Activated CD4-positive, alpha-beta T cell treated with anti-CD3 and anti-CD28 coated beads, Interleukin-2, Interleukin-4, amounts not matched to agents 100 ng/mL and 50 ng/mL, durations not matched to agents 16 hours and 8 hours (primary cell): ENCODE measurements at places on chromosomes 11 and 22.
A peak's percentile ranks its signal among the peaks of the same experiment; 100 is the strongest.

- DNase-seq: no peak
These were observed 10.2 kb upstream of the ST3GAL4 start for GRCh38 chr11:126345283-126345682.

DNA sequence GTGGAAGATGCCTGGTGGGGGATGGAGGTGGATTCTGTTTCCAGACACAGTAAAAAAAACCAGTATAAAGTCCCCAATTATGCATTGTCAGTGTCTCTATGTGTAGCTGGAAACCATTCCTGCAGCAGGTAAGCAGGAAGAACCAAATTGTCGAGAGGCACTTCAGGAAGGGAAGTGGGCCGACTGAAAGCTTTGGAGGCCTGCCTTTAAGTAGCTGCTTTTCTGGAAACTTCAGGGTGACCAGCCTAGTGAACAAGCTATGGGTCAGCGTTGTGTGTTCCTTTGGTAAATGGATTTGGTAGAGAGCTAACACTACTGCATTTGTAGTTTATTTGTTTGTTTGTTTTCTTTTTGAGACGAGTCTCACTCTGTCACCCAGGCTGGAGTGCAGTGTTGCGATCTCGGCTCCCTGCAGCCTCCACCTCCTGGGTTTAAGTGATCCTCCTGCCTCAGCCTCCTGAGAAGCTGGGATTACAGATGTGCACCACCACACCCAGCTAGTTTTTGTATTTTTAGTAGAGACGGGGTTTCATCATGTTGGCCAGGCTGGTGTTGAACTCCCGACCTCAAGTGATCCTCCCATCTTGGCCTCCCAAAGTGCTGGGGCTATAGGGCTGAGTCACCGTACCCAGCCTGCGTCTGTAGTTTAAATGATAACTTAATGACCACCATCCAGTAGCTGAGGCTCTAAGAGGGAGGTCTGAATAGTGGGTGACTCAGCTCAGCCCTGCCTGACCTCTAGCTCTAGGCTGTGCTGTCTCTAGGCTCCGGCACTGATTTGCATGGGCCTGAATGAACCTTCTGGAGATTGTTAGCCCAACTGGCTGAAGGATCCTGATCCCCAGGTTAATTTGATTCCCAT lies 12.8 kb downstream of the PTPRJ start:
- DNase-seq: no peak

GRCh38 chr11:75135021-75135650 lies 15.8 kb upstream of the SLCO2B1 start:
- DNase-seq: no peak

GRCh38 chr22:38232196-38232595 lies 30.4 kb downstream of the MAFF start:
- DNase-seq: no peak

GRCh38 chr11:128157423-128158298 lies 429.7 kb downstream of the ETS1 start:
- DNase-seq: peak; percentile 69

DNA sequence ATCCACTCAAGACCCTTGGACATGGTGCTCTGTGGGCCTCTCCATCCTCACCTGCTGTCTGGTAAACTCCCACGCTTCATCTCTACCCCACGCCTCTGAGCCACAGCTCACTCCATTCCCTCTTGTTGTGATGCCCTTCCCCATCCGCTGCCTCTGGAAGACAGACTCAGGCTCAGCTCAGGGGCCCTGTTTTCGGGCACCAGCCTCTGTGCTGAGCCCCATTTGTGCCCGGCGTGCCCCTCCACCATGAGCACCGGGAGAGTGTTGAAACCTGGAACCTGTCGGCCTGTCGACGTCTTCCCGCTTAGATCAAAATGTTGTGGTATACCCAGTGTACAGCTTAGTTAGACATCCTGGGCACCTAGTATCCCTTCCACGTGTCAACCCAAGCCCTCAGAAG lies 6.5 kb upstream of the SCUBE1 start:
- DNase-seq: no peak

- peak; percentile 22 for DNase-seq
These were observed 1.0 kb downstream of the VWCE start for GRCh38 chr11:61293867-61294716.

DNA sequence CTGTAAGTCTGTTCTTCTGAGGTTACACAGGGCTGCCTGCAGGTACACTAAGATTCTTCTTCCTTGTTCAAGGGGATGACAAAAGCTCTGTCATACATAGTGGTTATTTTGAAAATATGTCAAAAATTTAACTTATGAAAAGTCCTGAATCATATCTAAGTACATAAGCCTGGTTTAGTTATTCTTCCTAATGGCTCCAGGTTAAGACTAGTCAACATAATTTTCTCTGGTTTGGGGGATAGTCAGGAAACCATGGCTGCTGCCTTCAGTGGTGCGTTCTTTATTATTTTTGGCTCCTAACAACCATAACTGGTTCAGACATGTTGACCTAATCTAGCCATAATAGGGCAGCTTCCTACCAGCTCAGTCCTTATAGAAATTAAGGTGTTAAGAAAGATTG lies 257.4 kb upstream of the DDI1 start:
- DNase-seq: no peak

DNA sequence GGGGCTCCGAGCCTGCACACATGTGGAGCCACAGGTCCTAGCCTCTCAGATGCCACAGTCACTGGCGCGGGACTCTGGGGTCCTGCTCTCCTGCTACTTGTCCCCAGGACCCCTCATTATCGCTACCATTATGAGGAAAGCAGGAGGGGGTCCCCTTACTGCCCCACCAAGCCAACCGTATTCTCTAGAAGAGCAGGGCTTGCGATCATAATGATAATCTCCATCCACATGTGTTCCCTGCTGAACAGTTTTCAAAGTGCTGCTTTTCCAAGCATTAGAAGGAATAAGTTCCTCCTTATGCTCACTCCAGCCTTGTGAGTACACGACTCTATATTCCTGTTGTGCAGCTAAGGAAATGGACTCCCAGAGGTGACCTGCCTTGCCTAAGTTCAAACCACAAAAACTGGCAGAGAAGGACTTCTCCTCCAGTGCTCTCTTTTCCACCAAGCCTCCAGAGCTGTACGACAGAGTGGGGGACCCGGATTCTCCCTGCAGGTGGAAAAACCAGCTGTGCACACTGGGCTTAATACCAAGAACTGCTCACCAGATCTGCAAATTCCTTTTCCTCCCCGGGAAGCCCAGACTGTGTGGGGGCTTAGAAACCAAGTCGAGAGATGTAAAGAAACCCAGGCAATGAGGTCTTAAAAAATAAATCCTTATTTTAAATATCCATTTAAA lies 92.8 kb upstream of the DRD2 start:
- DNase-seq: no peak

GRCh38 chr11:111627591-111627990 lies 25.3 kb downstream of the SIK2 start:
- DNase-seq: no peak

DNA sequence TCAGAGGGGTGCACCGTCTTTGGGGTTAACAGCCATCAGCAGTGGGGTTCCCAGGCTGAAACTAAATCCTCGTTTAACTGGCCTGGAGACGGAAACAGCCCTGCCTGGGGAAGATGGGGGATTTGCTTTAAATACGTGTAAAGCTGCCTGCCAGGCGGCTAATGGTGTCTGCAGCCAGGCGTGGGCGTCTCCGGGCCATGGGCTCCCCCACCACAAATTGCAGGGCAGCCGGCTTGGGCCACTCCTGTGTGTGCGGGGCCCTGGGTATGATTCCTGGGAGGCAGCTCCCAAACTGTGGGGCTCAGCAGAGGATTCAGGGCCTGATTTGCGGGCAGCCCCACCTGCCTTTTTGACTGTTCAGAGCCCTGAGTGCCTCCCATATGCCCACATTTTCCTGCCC lies 110.5 kb downstream of the KCNQ1 start:
- no peak for DNase-seq

- DNase-seq: peak; percentile 88
These were observed 741 bp upstream of the TMEM179B start for GRCh38 chr11:62786318-62787004.

- no peak for DNase-seq
These were observed 130.0 kb downstream of the PARVA start for GRCh38 chr11:12507391-12507790.

DNA sequence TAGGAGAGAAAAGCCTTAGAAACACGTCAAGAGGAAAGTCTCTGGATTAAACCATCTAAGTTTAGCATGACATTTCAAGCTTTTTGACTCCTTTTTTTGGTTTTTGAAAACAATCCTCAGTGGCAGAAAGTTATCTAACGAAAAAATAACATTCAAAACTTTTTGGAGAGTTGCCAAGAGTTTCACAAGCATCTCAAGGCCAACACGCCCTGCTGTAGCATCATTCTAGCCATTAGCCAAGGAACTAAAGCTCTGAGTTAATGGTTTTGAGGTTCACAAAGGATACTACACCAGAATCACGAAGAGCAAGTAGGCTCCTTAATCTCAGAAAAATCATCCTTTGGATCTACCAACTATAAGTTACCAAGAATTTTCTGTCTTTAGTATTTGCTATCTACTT lies 94.8 kb downstream of the PICALM start:
- no peak for DNase-seq

- no peak for DNase-seq
These were observed 451.3 kb downstream of the OPCML start for GRCh38 chr11:133081020-133081419.

GRCh38 chr11:45964911-45965389 lies 42.5 kb downstream of the LARGE2 start:
- DNase-seq: peak; percentile 72

DNA sequence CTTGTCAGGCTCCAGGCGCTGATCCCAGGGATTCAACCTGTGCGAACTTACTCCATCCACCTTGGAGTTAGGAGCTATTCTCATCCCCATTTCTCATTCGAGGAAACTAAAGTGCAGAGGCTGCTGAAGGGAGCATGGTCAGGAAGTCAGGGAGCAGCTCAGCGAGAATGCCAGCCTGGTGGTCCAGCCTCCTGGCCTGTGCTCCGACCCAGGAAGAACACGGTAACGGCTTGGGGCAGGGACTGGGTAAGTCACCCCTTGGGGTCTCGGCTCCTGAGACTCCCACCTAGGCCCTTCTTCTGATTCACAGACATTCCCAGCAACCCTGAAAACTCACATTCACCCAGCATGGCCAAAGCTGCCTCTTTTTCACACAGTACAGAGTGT lies 132.8 kb downstream of the CRYBB2 start:
- DNase-seq: no peak

DNA sequence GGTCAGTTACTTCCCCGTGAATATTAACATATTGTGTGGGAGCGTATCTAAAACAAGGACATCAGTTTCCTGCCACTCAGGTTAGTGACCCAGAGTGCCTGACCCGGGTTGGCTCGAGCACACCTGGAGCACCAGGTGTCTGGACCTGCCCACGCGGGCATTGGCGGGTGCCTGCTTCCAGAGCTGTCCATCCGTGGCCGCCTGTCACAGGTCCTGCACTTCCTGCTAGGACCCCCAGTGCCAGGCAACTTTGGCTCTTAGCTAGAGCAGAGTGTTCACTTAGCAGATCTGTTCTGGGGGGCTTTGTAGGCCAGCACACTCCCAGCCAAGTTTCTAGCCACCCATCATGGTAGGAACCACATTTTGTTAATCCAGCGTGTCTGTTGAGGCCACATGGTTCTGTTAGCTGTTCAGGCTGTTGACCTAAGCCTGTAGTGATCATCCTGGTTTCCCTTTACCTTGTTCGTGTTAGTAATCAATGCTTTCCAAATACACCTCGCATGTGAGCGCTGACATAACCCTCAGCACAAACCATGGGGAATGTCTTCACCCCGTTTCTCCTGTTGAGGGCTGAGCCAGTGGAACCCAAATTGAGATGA lies 29.5 kb downstream of the MOV10L1 start:
- no peak for DNase-seq

DNA sequence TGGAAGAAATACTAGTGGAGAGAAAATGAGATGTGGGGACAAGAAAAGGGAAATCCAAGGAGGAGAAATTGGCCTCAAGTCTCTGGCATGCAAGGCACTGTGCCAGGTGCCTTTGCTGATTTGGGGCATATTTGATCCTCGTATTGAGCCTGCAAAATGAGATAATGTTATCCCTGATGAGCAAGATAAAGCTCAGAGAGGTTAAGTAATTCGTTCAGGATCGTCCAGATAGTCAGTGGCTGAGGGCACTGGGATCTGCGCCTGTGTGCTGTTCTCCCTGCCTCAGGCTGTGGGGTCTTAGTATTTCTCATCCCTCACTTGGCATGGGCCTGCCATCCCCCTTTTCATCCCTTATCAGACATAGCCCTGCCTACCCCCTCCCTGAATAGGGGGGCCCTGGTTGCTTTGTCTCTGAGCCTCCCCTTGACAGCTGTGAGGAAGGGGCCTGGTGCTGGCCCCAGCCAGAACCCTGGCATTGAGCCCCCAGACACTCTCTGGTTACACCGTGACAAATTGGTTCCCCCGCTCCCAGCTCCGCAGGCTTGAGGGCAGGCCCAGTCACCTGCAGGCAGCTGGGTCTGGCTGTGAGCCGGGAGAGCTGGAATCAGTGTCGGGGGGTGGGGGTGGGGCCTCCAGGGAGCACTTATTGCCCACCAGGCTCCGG lies 85.7 kb downstream of the NECTIN1 start:
- DNase-seq: no peak

DNA sequence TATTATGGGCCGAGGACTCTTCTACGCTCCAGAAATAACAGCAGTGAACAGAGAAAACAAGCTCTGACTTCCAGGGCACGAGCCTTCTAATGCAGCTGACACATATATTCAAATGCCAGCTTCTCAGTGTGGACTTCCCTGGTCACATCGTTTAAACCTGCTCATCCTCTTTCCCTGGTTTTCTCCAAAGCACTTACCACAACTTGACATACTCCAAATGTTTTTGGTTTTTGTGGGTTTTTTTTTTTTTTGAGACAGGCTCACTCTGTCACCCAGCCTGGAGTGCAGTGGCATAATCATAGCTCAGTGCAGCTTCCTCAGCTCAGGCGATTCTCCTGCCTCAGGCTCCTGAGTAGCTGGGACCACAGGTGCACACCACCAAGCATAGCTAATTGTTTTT lies 105.5 kb downstream of the MICAL3 start:
- DNase-seq: no peak

DNA sequence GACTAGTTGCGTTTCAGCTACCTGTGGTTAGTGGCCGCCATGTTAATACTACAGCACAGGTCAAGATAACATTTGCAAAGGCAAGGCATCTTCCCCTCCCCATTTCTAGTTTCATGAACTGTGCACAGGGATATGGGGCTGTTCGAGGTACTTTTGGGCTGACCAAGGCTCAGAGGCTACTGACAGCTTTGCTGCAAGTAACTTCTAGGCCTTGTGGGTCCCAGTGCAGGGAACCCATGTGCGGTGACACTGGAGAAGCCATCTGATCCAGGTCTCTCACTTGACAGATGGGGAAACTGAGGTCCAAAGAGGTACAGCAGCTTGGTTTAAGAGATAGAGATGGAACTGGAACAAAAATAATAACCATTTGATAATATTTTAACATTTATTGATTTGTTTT lies 13.6 kb downstream of the TIMP3 start:
- DNase-seq: no peak

DNA sequence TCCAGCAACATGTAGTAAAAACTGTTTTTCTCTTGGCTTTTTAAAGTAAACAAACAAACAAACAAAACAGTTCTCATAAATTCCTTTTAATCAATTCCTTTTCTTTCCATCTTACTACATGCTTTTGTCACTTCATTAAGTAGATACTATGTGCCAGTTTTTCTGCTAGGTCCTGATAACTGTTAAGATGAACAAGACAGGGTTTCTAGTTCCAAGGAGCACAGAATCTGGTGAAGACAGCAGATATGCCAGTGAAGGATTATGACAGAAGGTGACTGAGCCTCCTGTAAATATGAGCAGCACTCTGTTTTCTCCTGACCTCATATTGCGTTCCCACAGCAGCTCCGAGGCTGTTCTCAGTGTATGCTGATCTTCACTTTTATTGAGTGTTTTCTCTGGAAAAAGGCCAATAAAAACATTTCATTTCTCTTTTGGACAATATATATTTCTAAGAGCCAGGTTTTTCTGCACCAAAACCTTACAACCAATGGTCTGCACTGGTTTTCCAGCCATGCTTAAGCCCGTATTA lies 45.8 kb downstream of the HEPHL1 start:
- no peak for DNase-seq
